Renal pelvis (tissue), 12 donors: ENCODE measurements at places on chromosomes 1 and 21. TPM values are rescaled to one million over a fixed set of nuclear protein-coding genes. Genes with fewer than 3 reads are reported as not detected.

NBPF6 gene
- polyA plus RNA-seq, result not detected

GRCh38 chr1:87356591-87356990 lies 27.9 kb downstream of the LMO4 start:
- DNase-seq, result no peak

SLC26A9 gene
- polyA plus RNA-seq, result 0.44 TPM

- DNase-seq, result no peak
Measured at GRCh38 chr1:46001081-46001785, 131.2 kb downstream of the PIK3R3 start.

CFAP141 gene
- not detected for polyA plus RNA-seq

NPHS2 gene
- 411 TPM for polyA plus RNA-seq

S100A14 gene
- 19.6 TPM for polyA plus RNA-seq

- no peak for DNase-seq
Measured at GRCh38 chr1:45928486-45929205, 125.2 kb downstream of the MAST2 start.

VSIG8 gene
- polyA plus RNA-seq, result 0.43 TPM

GRCh38 chr1:18240906-18241305 lies 133.3 kb downstream of the IGSF21 start:
- DNase-seq, result no peak

DNA sequence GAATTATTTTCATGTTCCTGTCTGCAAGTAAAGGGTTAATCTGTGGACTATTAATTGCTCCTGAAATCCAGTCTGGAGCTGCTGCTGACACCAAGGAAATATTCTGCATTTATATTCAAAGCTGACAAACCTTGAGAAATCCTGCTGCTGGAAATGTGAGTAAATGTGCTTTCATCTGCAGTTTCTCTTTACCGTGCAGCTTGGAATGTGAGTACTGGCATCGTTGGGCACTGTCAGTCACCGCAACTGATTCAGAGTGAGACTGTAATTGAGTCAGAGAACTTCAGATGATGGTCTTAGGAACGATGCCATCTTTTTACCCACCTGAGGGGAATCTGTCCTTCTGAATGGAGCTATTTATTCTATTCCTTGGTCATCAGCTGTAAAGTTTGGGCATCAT lies 420.6 kb downstream of the SIPA1L2 start:
- DNase-seq, result no peak
